ENCODE measurements at places on chromosomes 1 and 21. TPM values are rescaled to one million over a fixed set of nuclear protein-coding genes. Genes with fewer than 3 reads are reported as not detected.
A peak's percentile ranks its signal among the peaks of the same experiment; 100 is the strongest.

DNA sequence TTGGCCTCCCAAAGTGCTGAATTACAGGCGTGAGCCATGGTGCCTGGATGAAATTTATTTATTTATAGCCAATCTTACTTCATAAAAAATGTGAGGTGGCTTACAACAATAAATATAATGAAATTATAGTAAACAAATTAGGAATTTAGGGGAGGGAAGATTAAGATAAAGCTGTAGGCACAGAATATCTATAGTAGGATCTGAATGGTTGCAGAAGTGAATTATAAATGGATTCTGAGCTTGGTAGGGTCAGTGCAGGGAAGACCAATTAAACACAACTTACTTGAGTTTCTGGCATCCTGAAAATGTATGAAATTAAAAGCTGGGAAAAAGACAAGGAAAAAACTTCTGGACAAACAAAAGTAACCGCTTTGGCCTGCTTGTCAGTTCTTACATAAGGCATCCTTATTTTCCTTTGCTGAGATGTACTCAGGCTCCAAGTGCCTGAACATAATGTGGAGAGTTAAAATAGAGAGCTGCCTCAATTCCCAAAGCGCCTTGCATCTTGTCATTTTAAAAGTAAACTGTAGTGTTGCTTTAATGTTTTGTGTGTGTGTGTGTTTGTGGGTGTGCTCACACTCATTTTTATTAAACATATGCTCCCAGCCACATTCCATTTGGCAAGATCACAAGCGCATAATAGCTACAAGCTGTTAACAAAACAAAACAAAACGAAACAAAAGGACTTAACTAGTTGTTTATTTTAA is 247.3 kb downstream of the S1PR1 start:
- H3K4me1 ChIP-seq = no peaks in the 10 kb centered on the region
- H3K27ac ChIP-seq = no peak overlapping the region
- DNase-seq = no peak
- H3K27me3 ChIP-seq = no peaks in the 10 kb centered on the region
- H3K4me3 ChIP-seq = no peak overlapping the region

DNA sequence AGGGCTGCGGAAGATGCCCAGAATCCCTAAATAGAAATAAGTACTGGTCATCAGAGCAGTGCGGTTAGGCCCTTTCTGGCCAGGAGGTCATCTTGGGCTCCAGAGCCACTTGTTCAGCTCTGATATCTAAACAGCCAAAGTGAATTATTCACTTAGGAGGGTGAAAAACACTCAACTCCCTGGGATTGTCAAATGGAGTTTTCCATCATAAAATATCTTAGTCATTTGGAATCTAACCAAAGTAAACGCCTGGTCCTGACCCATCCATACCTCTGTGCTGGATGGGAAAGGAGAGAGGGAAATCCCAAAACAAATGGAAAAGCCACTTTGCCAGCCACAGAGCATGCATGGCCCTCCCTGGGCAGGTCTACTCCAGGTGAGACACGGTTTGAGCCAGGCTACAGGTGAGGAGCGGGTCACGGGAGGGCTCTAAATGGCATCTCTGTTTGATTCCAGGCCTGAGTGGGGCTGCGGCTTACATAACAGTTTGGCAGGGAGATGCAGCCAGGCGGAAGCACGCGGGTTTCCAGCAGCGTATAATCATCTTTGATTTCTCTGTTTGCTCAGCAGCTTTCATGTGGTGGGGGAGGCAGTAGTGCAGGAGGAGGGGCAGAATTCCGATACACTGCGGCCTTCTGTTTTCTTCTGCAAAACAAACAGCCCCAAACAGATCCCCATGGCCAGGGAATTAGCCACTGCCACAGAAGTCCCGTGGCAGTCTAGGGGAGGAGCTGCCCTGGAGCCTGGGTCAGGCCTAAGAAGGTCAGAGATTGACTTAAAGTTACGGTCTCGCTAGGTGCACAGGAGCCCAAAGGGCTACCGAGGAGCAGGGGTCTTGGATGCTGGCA is 59.1 kb upstream of the ZNF648 start:
- DNase-seq = peak; percentile 24
- no peaks in the 10 kb centered on the region for H3K27me3 ChIP-seq
- no peak overlapping the region for H3K4me3 ChIP-seq

DNA sequence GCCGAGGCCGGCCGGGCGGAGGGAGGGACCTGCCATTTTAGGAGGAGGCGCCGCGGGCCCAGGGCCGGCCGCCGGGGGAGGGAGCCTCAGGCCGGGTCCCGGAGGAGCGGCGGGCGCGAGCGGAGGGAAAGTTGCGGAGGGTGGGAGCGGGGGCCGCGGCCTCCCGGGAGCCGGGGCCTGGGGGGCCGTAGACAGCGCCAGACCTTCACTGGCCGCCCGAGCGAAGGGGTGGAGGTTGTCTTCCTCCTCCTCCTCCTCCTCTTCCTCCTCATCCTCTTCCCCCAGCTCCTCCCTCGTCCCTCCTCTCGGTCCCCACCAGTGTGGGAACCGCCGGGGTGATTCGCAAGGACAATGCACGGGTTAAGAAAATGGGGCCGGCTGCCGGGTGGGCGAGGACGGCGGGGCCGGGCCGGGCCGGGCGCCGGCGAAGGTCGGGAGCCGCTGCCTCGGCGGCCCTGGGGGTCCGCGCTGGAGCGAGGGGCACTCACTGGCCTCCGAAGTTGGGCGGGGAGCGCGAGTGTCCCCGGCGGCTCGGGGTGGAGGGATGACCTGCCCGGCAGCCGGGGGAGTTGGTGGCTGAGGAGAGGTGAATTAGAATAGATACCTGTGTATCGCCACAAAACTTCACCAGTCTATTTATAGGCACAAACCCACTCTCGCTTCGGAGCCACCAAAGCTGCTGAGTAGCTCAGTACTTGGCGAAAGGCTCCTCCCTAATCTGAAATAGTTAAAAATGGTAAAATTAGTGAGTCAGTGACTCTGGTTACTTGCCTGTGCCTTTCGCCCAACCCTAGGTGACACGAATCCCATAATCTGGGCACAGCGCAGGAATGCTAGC is 1.3 kb downstream of the DYRK1A start:
- peaks cover 21% of the 10 kb centered on the region for H3K4me1 ChIP-seq
- peak overlapping the region; percentile 74 for H3K4me3 ChIP-seq
- DNase-seq = peak; percentile 73
- peak overlapping the region; percentile 100 for H3K27ac ChIP-seq

VCAM1 gene
- 539 TPM for total RNA-seq

EXTL1 gene
- total RNA-seq = 0.28 TPM

Measured in kidney (tissue), 22 donors.